ENCODE measurements at places on chromosomes 3 and 15. TPM values are rescaled to one million over a fixed set of nuclear protein-coding genes. Genes with fewer than 3 reads are reported as not detected.

- no peak for DNase-seq
Observed at GRCh38 chr3:58495101-58495500, 3.2 kb downstream of the KCTD6 start.

GRCh38 chr3:46935168-46935858, 41.2 kb downstream of the CCDC12 start:
- no peak for DNase-seq

- DNase-seq: no peak
Observed at GRCh38 chr15:58474741-58475323, 43.0 kb downstream of the LIPC start.

Gene ZDHHC23
- total RNA-seq: 23.8 TPM

DNA sequence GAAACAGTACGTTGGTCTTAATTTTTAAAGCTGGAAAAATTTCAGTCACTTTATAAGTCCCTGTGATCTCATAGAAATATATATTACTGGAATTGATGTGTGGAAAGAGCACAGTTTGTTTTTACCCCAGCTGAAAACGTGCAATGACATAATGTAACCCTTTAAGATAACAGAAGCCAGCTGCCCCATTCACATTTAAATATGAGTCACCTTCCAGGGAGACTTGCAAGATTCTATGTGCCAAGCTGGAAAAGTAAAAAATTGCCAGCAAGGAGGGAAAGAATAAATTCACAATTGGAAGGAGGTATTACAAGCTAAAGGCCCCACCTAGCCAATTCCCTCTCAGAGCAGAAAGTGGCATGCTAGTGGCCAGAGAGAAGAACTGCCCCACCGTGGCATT, 50.2 kb downstream of the SAMMSON start:
- DNase-seq: no peak

- no peak for DNase-seq
Observed at GRCh38 chr15:37112971-37113670, 12.8 kb upstream of the MEIS2 start.

Gene GDPGP1
- 8.3 TPM for total RNA-seq

DNA sequence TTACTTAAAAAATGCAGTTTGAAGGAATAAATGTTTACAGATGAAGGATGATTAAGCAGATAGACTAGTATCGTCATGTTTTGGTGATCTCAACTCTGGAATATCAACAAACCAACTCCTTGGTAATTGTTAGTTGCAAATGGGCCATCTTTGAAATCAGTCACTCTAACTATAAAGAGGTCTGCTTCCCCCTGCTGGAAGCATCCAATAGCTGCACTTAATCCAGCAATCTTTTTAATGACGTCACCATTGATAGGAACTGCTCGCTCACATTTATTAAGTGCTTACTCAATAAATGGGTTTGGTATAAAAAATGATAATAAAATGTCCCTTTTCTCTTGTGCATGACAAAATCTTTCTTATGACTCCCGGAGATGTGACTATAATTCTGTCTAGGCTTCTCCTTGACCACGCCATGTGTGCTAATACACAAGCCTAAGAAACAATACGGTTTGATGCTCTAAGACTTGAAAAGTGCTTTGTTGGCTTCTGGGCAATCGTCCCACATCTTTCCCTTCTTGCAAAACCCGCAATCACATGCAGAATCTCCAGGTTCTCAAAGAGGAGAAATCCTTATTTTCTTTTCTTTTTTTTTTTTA, 227.6 kb upstream of the POU1F1 start:
- DNase-seq: no peak

DNA sequence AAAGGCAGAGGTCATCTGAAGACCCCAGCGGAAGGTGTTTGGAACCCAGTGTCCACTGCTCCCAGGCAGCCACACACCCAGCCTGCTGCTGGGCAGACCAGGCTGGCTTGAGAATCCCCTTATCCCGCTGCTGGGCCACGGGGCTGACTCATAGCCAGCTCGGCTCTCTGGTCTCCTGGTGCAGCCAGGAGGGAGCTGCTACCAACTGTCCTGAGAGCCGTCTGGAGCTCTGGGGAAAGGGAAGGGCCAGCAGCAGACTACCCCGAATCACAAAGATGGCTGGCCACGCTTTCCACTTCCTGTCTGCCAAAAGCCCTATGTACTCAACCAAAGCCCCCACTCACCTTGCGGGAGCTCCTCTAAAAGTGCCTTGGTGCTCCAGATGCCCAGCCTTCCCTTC, 38.3 kb downstream of the WHAMM start:
- DNase-seq: no peak

GRCh38 chr3:71944482-71945065, 159.6 kb upstream of the PROK2 start:
- no peak for DNase-seq

Gene UQCRC1
- 313 TPM for total RNA-seq

Gene ARGFX
- total RNA-seq: not detected

Gene CFAP92
- total RNA-seq: 2.4 TPM

DNA sequence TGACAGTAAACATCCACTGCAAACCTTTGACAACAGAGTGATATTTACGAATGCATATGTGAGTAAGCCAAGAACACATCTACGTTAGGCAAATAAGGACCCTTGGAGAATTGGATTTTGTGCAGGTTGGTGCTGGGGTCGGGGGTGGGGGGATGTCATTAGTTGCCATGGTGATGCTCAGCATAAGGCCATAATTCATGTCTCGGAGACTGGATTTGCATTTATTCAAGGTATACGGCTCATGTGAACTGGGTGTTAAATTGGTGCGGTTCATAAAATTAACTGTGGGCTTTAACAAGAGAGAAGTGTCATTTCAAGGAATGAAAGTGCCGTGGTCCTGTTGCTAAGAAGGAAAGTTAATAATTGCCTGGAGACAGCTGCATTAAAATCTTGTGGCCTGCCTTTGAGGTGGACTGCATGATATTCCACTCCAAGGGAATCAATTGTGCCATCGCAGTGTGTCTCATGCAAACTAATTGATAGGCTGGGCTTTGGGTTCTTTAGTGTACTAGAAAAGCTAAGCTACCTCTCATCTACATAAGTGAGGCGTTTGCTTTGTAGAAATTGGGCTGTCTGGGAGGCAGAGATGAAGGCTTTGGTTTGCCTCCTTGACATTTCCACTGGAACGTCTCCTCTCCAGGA, 228.9 kb upstream of the FEZF2 start:
- DNase-seq: no peak

Gene FOXB1
- not detected for total RNA-seq

GRCh38 chr3:185764163-185764979, 60.5 kb downstream of the IGF2BP2 start:
- no peak for DNase-seq

DNA sequence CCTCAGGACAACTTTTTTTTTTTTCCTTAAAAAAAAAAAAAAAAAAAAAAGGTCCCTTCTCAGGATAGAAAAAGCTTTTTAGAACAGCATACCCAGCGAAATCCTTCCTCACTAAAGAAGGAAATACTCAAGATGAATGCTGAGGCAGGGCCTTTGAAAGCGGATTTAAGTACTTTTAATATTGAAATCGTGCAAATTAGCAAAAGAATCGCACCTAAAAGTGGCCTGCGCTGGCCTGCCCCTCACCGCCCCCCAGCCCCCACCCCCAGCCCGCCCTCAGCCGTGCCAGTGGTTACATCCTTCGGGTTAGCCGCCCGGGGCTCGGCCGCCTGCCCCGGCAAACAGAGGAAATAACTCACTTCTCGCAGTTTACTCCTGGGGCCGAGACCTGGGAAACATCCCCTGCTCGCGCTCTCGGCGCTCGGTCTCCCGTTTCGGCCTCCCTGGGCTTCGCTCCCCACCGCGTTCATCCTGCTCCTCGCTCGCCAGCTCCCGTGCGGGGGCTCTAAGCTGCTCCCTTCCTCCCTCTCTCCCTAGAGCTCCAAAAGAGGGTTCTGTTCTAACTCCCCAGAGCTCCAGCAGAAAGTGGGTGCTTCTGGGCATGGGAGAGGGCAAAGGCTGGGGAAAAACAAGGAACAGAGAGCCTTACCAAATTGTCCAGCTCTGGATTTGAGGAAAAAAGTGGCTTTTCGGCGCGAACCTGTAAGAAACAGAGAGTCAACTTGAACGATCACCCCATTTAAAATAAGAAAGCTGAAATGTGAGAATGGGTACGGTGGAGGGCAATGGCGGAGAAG, 5.2 kb downstream of the MEIS2 start:
- DNase-seq: no peak

- DNase-seq: no peak
Observed at GRCh38 chr15:57563416-57563815, 28.3 kb upstream of the MYZAP start.

- DNase-seq: no peak
Observed at GRCh38 chr15:64800476-64800875, 25.0 kb downstream of the PIF1 start.

DNA sequence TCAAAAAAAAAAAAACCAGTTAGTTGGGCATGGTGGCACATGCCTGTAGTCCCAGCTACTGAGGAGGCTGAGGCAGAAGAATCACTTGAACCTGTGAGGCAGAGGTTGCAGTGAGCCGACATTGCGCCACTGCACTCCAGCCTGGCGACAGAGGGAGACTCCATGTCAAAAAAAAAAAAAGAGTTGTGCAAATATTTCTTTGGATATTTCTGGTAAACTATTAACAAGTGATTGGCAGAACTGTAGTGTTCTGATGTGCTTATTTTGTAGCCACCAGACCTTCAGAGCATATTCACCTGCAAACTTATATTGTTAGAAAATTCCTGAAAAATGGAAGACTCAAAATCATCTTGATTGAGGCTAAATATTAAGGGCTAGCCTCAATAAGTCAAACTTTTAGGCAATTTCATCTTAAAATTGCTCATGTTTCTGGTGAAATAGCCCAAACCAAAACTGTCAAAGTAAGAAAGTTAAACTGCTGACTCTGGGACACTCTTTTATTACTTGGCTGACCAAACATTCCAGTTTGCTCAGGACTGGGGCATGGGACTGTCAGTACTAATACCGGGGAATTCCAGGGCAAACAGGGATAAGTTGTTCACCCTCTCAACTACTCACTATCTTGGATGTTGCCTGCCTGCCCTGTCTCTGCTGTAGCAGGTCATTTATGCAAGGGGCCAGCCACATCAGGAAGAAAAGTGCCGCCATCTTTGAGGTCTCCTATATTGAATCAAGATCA, 37.0 kb downstream of the ABHD2 start:
- no peak for DNase-seq

Gene EPHA3
- total RNA-seq: 0.95 TPM

Gene PLCD1
- 37.7 TPM for total RNA-seq

DNA sequence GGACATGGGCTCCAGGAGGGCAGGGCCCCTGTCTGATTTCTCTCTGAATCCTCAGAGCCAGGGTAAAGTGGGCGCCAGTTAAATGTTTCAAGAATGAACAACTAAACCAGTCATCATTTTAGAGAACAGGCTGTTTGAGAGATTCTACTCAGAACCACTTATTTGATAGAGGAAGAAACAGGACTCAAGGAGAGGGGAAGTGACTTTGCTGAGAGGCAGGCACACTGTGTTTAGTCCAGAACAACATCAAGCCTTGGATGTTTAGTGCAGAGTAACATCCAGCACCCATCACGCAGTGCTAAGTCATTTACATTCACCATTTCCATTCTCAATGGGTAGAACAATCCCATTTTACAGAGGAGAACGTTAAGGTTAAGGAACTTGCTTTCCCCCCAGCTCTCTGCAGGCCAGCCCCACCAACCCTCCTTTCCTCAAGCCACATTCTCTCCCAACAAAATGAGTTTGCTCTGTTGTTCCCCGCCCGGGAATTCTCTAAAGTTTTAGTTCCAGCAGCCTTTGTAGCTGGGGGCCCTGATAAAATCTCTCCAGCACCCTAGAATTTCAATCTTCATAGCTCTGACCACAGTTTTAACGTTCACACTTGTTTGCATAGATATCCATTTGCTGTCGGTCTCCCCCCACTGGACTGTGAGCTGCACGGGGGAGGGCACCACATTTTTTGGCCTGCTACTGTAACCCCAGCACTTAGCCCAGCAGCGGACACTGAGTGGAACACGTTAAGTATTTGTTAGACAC, 962 bp downstream of the NMNAT3 start:
- DNase-seq: no peak

Gene FAN1
- 21.9 TPM for total RNA-seq

- no peak for DNase-seq
Observed at GRCh38 chr3:156142702-156143101, 22.3 kb downstream of the KCNAB1 start.

DNA sequence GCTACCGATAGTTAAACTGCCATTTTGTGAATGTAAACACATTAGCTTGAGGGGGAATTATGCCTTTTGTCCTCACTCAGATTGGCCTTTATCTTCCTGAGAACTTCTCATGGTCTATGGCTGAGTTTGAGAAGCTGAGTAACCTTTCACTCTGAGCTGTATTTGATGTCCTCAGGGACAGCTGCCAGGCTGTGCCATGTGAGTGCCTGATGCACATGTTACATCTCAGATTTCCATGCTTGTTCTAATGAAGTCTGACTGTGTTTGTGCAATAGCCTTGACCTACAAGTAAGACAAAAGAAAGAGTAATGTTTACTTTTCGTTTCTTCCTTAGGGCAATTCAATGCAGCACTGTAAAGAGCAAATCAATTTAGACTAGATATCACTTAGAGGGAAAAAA, 44.1 kb upstream of the ARL6 start:
- DNase-seq: no peak

DNA sequence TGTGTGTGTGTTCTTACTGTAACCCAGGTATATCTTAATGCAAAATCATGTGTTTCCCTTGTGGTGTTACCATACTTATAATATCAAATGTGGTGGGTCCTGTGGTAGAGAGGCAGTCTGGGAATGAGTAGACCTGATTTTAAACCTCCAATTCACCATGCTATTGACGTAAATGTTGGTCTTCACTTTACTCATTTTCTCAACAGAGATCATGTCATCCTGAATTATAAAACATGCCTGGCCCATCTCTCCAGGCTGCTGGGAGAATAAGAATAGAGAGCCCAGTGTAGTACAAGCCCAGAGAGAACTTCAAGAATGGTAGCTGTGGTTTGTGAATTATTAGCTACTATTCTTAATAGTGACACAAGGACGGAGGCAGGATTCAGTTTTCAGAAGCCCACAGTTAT, 88.1 kb downstream of the MBNL1 start:
- DNase-seq: no peak

Gene IP6K1
- total RNA-seq: 56.1 TPM

Gene GJD2
- total RNA-seq: not detected

Gene PPP1R14D
- 99.2 TPM for total RNA-seq

DNA sequence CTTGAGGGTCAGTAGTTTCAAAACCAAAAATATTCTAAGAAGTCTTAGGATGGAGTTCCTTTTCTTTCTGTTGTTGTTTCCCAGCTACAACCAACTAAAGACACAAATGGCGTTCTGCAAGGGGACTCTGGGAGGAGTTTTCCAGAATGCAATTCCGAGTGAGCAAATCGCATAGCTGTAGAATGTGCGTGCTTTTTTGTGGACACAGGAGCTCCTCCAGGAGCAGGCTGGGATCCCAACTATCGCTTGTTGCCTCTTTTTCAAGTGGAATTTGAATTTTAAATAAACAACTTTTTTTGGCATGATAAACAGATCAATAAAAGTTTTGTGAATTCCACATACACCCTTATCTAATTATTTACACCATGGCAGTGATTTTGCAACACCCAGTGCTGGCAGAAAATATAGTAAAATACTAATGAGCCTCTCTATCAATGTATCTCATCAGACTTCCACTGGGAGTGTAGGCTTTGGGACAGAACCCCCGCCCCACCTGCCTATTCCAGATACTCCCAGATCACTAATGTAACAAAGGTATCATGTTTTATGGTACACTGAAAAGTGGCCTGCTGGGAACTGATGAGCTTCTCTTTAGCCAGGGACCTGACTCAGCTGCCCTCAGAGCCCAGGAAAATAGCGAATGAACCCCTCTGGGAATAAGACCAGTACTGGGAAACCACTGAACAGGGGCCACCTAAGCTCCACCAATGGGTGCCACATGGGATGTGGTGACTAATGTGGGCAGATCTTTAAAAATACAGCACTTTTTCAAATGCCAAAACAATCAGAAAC, 66.4 kb downstream of the LMCD1 start:
- DNase-seq: no peak

Gene STRIT1
- not detected for total RNA-seq

- DNase-seq: no peak
Observed at GRCh38 chr3:156582532-156583183, 27.7 kb upstream of the SSR3 start.
